ENCODE measurements at places on chromosomes 1 and 21. TPM values are rescaled to one million over a fixed set of nuclear protein-coding genes. Genes with fewer than 3 reads are reported as not detected.

The TMEM81 gene
- total RNA-seq: 4.3 TPM

The ZNF683 gene
- not detected for total RNA-seq

DNA sequence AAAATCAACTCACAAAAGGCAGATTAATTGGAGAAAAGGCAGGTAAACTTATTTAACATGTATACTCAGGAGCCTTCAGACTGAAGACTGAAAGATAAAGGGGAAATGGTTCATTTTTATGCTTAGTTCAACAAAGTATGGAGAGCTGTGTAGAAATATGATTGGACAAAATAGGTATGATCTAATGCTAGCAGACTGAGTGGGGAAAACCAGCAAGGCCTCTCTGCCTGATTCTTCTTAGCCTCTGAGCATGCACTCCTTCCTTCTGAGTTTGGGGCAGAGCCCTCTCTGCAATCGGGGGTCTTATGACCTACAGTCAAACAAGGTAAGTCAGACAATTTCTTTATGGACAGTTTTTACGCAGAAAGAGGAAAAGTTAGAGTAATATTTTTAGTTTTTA is 38.8 kb upstream of the SUCO start:
- peaks cover 28% of the 10 kb centered on the region for H3K4me1 ChIP-seq
- no peak for DNase-seq
- no peak overlapping the region for H3K4me3 ChIP-seq
- no peak overlapping the region for H3K27ac ChIP-seq
- no peaks in the 10 kb centered on the region for H3K27me3 ChIP-seq

DNA sequence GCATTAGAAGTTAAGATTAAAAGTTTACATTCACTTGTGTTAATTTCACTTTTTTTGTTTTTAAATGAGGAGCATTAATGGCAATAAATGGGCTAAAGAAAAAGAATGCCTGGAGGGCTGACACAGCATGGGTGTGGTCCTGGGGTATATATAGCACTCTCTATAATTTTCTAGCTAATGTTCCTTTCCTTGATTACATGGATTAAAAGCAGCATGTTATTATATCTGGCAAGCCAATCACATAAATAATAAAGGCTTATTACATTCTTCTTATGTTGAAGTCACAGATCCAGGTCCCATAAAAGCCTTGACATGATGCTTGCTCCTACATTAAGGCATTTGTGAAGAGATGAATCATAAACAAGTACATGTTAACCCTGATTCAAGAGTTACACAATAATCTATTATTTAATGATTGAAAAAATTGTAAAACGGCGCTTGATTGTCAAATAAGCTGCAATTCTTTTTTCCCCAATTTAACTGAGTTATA is 91.4 kb downstream of the LYPLAL1 start:
- H3K27me3 ChIP-seq: no peaks in the 10 kb centered on the region
- DNase-seq: no peak
- no peaks in the 10 kb centered on the region for H3K36me3 ChIP-seq
- H3K4me1 ChIP-seq: no peaks in the 10 kb centered on the region

GRCh38 chr1:153415850-153416570 is at the start of gene S100A7A:
S100A7A (plus strand) TSS chr1:153416520; CDS start chr1:153418083, 1,563 bp downstream.
- H3K36me3 ChIP-seq: no peaks in the 10 kb centered on the region
- H3K4me1 ChIP-seq: no peaks in the 10 kb centered on the region
- no peak within 1 kb of the TSS for H3K4me3 ChIP-seq
- no peak for DNase-seq

GRCh38 chr1:1181938-1182410 is 8.3 kb downstream of the TTLL10 start:
- no peak for DNase-seq
- no peak overlapping the region for H3K27ac ChIP-seq
- no peaks in the 10 kb centered on the region for H3K27me3 ChIP-seq
- no peak overlapping the region for H3K4me3 ChIP-seq
- H3K36me3 ChIP-seq: no peaks in the 10 kb centered on the region

All from Caco-2 (cell line).